ENCODE measurements at places on chromosomes 5 and 9.

- no peak for DNase-seq
Observed at GRCh38 chr5:54004697-54005096, 305.7 kb downstream of the ARL15 start.

DNA sequence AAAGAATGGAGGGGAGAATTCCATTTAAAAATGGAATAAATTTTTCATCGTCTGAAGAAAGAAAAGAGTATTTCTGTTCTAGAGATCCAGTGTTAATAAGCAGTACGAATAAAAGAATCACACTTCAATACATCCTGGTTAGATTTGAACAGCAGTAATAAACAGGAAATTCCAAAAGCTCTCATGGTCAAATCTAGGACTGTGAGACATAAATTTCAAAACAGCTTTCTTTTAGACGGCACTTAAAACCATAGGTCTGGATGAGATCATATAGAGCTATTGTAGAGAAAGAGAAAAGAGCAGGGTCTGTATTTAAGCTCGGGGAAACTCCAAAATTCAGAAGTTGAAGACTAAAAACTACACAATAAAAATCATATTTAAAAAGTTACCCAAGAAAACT is 1006.9 kb upstream of the CTNND2 start:
- DNase-seq: no peak

GRCh38 chr5:116613445-116613844 is 38.8 kb upstream of the SEMA6A start:
- DNase-seq: no peak

GRCh38 chr5:57036761-57037160 is 84.8 kb upstream of the MIER3 start:
- no peak for DNase-seq

DNA sequence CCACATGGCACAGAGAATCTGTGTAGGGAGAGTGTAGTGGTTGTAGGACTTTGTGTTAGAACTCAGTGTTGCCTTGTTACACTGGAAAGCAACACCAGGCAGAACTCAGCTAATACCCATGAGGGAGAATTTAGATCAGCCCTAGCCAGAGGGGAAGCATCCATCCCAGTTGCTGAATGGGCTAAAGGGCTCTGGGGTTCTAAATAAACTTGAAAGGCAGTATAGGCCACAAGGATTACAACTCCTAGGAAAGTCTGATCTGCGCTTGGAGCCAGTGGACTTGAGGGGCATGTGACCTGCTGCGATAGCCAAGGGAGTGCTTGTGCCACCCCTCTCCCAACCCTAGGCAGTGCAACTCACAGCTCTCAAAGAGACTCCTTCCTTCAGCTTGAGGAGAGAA is 26.9 kb downstream of the PTGS1 start:
- no peak for DNase-seq

DNA sequence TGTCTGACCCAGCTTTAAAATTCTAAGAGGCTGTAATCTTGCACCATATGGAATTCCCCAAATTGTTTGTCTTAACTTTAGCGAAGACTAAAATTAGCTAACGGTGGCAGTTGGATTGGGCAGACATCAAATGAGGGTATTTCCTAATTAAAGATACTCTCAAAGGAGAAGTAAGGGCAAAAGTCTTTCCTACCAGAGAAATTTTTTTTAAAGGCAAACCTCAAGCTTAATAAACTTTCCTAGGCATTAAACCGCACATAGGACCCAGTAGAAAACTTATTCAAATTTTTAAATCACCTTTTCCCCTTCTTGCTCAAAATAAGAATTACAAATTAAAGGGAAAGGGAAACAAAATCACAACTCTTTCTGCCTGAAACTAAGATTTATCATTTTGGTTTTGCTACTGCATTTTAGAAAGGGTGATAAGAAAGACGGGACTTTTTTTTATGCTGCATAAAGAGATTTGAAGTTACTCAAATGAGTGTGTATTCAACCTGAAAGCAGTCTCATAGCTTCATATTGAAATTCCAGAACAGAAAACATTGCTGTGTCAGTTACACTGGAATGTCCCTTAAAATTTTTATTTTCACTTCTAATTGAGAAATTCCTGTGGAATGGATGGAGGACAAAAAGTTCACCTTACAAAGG is 189.1 kb upstream of the PTGER4 start:
- DNase-seq: no peak

DNA sequence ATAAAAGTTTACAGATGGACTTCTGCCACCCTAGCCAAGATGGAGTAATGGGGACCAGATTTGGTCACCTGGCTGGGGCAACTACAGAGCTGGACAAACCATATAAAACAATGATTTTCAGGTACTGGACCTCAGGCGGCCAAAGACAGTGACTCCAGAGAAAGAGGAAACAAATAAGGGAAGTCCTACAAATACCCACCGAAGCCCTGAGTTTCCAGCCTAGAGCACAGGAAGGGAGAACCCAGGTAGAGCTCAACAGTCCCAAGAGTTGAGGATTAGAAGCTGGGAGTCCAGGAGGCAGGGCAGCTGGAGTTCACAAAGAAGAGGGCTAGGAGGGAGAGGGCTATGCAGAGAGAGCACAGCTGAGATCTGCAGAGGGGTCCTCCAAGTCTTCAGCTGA is 106.7 kb upstream of the NR5A1 start:
- no peak for DNase-seq

DNA sequence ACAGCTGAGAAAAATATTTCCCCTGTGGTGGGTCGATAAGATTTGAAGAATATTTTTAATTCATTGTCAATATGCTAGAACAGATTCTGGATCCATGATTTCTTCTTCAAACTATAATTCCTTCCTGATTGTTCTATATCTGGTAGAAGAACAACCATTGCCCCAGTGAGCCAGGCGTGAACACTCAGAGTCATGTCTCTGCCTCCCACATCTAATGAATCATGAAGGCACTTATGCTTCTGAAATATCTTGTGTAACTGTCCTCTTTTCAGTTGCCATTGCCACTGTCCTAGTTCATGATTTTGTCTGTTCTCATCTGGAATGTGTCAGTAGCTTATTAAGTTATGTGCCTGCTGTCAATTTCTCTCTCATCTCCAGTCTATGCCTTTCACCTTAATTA is 40.0 kb downstream of the GABRG2 start:
- no peak for DNase-seq

DNA sequence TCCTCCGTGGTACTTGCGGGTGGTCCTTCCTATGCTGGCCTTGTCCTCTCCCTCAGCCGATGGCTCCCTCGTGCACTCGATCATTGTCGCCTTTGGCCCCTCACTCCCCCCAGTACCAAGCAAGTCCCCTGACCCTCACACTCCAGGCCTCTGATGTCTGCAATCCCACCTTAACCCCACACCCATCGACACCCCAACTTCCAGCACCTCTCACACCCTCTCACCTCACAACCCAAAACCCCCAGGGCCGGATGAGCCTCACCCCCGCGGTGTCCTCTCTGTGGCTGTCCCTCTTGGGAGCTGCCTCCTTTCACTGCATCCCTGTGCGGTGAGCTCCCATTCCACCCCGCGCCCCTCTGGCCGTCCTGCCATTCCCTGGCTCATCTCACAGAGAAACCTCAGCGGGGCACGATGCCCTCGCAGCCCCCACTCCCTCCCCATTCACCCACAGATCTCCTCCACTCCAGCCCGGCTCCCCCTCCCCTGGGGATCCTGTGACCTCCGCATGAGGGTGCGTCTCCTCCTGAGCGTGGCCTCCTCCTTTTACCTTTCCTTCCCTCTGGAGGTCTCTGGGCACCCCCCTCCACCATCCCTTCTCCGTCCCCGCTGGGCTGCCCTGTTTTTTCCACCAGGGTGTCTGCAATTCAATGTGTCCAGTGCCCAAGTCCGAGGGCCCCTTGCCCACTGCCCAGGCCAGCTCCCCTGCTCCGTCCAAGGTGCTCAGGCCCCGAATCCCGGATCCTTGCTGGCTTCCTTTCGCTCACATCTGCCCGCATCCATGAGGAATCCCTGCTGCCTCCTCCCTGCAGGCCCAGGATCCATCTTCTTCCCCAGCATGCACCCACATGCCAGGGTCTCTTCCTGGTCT is 15.8 kb upstream of the RNU6ATAC start:
- no peak for DNase-seq

GRCh38 chr9:82192211-82192610 is 203.6 kb downstream of the SPATA31D1 start:
- no peak for DNase-seq

DNA sequence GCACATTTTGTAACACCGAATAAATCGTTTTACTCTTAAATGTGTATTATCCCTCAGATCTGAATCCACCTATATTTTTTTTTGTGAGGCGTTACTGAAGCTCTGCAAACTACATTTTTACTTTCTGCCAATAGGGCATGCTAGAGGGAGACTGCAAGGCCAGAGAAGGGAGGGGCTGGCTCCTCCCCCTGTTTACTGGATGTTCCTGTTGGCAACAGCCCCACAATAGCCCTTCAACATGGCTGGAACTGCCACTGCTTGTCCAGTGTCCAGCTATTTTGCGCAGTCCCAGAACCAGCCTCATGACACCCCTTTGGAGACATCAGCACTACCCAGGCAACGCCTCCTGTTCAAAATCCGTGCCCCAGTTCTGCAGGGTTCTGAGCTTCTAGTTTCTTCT is 85.4 kb upstream of the MIER3 start:
- no peak for DNase-seq

DNA sequence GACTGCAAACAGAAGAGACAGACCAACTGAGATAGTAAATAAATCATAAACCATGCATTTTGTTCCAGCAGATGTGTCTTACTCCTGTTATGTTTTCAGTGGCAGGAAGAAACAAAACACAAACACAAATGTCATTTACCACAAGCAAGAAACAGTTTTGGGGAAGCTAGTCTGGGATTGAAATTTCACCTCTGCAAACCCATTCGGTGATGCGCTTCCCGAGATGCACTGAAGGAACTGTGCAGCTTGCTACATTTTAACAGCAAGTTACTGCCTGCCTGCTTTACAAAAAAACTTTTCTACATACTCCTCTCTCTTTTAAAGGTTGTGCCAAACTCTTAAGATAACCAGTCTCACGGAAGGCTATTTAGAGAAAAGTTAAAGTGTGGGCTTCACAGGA is 3.2 kb downstream of the MACROH2A1 start:
- no peak for DNase-seq

- no peak for DNase-seq
Observed at GRCh38 chr5:167872791-167873190, 418.7 kb upstream of the WWC1 start.

GRCh38 chr5:172498431-172499129 is 44.3 kb upstream of the SH3PXD2B start:
- DNase-seq: no peak

- DNase-seq: no peak
Observed at GRCh38 chr9:132036521-132036920, 43.1 kb downstream of the MED27 start.

- DNase-seq: no peak
Observed at GRCh38 chr5:33148076-33148513, 292.7 kb upstream of the TARS1 start.

- DNase-seq: no peak
Observed at GRCh38 chr5:111228520-111229220, 4.5 kb downstream of the CAMK4 start.

DNA sequence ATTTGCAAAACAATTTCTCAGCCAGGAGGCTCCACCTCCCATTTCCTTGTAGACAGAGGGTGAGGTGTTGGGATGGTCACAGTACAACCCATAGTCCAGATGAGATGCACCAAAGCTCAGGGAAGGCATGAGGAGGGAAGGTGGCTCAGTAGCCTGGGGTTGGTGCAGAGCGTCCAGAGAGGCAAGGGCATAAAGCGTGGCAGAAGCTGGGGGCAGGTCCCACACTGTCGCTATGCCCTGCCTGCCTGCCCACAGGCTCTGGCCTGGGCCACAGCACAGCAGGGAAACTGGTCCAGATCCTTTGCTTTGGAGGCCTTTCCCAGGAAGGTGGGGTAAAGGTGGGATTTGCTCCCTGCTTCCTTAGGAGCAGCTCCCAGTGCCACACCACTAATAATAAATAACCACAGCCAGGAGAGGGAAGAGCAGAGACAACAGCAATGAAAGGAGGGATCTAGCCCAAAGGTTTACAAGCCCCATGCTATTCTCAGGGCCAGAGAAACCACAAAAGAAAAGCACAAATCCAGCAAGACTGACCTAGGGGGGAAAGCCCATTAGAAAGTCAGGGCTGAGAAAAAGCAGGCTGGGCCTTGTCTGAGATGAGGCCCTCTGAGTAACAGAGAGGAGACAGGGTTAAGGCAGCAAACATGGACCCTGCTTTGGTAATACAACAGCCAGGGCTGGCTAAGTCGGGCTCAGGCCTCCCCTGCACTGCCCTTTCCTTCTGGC is 27.2 kb downstream of the PCDHGC5 start:
- DNase-seq: no peak

- DNase-seq: no peak
Observed at GRCh38 chr5:100864931-100865330, 38.2 kb downstream of the ST8SIA4 start.

DNA sequence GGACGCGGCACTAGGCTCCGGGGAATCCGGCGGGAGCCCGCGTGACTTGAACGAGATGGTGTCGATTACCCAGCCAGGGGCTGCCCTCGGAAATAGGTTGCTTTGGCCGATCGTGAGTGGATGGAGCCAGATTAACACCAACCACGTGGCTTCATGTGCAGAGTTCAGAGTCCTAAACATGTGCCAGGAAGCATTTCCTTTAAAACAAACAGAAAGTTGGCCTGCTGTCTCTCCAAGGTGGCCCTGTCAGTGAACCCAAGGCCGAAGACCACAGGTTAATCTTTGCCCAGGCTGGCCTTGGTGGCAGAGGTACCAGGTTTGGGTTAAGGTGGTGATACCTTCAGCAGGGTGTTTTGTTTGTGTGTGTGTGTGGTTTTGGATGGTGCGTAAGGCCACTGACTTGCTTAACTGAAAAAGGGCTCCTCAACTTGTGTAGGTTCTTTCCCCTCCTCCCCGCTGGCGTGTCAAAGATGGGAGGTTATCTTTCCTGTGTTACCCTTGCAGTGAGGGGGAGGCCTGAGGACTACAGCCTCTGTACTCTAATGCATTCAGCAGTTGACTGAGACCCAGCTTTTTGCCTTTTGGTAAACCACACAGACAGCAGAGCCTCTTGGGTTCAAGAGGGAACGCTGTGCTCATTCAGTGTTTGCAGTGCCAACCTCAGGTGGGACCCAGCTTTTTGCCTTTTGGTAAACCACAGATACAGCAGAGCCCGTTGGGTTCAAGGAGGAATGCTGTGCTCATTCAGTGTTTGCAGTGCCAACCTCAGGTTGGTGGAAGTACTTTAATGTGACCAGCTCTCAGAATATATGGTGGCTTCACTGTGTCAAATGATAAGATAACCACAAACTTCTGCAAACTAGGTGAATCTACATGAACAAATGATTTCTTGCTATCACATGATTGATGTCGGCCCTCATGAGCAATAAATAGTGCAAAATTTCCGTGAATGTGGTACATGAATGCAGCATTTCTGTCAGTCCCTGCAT is 1.4 kb downstream of the IQGAP2 start:
- no peak for DNase-seq

DNA sequence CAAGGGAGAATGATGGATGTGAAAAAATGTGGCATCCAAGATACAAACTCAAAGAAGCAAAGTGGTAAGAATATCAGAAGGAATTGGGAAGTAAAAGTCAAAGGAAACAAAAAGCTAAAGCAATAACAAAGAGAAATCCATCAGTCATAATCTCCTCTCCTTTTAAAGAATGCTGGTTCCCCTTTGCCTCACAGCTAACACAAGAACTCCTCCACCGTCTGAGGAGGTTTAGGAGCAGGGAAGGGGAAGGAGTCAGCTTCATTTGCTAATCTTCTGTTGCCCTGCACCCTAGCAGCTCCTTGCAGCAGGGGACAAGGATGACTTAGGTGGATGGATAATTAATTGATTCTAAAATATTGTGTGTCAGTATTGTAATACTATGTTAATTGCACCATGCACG is 16.4 kb downstream of the CD274 start:
- no peak for DNase-seq
